ENCODE measurements at places on chromosomes 6 and 20.

DNA sequence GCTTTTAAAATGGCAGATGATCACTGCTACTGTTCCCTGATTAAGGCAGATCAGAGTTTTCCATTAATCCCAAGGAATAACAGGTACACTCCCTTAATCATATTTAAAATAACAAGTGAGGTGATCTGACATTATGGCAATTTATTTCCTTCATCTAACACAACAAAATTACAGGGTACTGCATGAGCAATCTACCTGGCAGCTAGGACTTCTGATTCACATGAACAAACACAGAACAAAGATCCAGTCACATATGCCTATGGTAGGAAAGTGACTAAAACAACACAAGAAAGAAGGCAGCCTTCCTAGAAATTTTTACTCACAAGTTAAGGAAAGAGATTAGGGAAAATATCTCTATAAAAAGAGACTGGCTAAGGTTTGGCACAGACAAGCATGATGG lies 33.2 kb downstream of the MAP7 start:
- DNase-seq, result no peak

- no peak for DNase-seq
Measured at GRCh38 chr6:128518434-128519131, 1.8 kb downstream of the PTPRK start.

DNA sequence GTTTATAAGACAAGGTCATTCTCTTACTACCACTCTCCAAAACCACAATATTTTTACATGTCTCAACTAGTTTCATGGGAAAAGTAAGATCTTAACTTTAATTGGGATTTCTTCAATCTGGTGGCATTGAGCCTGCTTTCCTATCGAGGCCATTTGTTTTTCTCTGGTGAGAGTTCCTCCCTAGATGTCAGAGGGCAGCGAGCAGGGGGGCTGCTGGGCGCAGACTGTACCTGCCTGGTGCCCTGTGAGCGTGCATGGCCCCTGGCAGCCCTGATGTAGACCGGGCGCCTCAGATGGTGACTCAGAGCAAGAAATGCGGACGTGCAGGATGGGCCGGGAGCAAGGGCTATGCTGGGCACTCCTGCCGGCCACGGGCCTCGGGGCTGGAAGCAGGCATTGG lies 27.2 kb downstream of the ERMARD start:
- no peak for DNase-seq

- no peak for DNase-seq
Measured at GRCh38 chr6:6320901-6321300, 439 bp upstream of the F13A1 start.

DNA sequence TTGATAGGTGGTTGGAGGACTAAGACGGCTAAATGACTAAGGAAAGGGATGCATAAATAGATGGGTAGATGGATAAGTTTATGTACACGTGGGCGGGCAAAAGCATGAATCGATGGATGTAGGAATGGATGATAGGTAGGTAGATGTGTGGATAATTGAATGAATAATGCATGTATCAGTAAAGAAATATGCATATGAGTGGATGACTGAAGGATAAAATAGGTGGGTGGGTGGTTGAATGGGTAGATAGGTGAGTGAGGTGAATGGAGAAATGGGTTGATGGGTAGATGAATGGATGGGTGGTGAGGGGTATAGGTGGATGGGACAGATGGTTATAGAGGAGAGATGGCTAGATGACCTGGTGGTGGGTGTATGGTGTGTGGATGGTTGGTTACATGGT lies 20.2 kb downstream of the SLC12A5 start:
- no peak for DNase-seq

GRCh38 chr6:1667012-1667804 lies 57.5 kb downstream of the FOXC1 start:
- DNase-seq, result no peak

GRCh38 chr6:157881342-157881741 lies 58.3 kb downstream of the SNX9 start:
- no peak for DNase-seq

DNA sequence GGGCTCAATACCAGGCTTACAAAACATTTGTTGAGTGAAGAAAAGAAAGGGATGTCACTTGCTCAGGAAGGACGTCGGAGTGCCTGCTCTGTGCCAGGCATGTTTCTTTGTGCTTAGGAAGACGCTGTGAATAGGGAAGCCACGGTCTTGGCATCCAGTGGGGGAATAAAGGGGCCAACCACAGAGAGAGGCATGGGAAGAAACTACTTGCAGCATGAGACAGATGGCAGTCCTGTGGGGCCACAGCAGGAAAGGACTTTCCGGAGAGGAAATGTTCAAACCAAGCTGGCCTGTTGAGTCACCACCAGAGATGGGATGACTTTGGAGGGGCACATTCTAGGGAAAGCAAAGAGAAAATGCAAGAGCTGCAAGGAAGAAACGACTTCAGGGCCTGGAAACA lies 173.2 kb downstream of the CDH26 start:
- no peak for DNase-seq

- DNase-seq, result no peak
Measured at GRCh38 chr6:156699017-156699421, 78.2 kb upstream of the ARID1B start.

- no peak for DNase-seq
Measured at GRCh38 chr20:11453430-11453829, 464.3 kb upstream of the BTBD3 start.

GRCh38 chr6:167948716-167949115 lies 48.8 kb upstream of the KIF25 start:
- DNase-seq, result no peak

- DNase-seq, result no peak
Measured at GRCh38 chr6:153167907-153168306, 36.8 kb upstream of the RGS17 start.

DNA sequence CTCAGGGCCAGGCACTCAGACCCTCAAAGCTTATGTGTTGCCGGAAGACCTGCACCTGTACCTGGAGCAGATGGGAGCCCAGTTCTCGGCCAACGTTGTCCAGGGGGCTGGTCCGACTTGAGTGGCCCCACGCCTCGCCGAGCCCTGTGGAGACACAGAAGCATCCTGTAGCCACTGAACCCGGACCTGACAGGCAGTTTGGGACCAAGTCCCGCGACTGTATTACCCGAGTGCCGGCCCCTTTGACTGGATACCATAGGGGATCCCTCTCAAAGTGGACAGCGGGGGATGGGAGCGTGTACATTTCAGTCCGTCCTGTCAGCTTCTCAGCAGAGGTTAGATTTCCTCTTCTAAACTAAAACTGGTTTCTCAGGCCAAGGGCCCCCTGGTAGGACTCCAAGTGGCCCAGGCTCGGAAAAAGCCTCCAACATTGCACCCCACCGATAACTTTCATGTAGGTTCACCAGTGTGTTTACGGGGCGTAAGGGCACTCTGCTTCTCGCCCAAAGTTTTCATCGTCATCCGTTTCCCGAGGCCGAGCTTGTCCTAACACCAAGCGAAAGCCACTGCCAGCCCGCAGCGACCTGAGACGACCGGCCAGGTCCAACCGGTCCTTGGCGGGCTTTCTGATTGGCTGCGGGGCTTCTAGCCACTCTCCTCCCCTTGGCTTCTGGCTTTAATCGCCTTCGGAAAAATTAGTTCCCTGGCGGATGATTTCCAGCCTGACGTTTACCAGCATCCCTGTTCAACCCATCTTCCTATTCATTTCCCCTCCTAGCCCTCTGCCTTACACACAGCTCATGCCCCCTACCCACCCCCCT lies 10.8 kb downstream of the SIM1 start:
- no peak for DNase-seq

DNA sequence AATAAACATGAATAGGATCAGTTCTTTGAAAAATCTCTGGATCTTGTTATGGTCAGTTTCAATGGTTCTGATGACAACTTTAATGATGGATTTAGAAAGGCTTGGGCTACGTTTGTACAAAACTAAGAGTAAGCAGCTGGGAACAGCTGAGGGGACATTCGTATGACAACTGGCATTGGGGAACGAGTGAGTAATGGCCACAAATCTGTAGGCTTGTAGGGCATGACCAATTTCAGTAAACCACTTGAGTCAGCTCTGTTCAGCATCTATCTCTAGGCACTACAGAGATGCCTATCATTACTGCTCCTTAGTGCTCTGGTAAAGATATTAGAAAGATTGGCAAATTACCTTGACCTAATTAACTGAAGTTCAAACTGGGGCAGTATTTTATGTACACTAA lies 1375.6 kb downstream of the EPHA7 start:
- no peak for DNase-seq

DNA sequence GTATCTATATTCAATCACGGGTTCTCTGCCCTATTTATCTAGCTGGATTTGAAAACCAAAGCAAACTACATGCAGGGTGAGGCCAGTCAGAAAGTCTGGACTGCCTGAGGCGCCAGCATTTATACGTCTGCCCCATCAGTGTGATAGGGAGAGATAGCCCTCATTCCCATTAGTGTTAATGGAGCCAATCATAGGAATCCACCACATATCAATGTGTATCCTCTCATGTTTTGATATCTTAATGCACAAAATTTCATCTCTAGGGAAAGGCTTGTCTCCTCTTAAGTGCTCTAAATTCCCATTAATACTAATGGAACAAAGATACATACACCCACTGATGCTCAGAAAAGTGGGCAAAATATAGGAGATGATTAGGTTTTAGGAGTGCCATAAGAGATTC lies 376.2 kb downstream of the BTBD3 start:
- no peak for DNase-seq

DNA sequence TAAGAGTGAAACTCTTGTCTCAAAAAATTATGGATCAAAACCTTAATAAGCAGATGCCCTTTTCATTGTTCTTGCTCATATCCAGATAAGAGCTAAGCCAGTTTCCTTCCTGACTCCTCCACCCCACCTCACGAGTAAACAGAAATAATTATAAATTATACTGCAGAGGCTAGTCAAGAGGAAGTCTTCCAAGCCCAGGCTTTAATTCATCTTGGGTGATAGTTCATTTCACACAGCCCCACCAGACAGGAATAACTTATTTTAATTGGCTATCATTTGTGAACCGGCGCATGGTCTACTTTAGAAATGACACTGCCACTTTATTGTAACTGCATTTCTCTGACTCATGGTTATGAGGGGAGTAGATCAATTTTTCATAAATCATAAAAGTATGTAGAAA lies 102.0 kb downstream of the BTBD3 start:
- DNase-seq, result no peak

GRCh38 chr20:415820-416322 lies 7.8 kb downstream of the RBCK1 start:
- DNase-seq, result no peak

- DNase-seq, result no peak
Measured at GRCh38 chr20:77231-77630, 10.2 kb upstream of the DEFB125 start.

GRCh38 chr20:60977901-60978300 lies 274.2 kb upstream of the CDH4 start:
- no peak for DNase-seq

- no peak for DNase-seq
Measured at GRCh38 chr6:12304487-12304886, 14.3 kb downstream of the EDN1 start.

- DNase-seq, result no peak
Measured at GRCh38 chr6:110560239-110561007, 84.0 kb upstream of the SLC22A16 start.

GRCh38 chr6:101286146-101286545 lies 107.4 kb upstream of the GRIK2 start:
- no peak for DNase-seq

DNA sequence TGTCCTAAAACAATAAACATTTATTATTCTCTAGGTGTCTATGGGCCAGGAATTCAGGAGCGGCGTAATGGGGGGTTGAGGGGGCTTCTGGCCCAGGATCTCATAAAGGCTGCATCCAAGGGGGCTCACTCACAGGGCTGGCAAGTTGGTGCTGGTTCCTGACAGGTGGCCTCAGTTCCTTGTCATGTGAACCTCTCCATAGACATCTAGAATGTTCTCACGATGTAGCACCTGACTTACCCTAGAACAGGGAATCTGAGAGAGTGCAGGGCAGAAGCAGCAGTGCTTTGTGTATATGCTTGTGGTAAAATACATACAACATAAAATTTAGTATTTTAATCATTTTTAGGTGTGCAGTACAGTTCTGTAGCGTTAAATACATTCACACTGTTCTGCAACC lies 57.1 kb downstream of the PHF20 start:
- no peak for DNase-seq

GRCh38 chr20:32189691-32190615 lies 17.6 kb downstream of the PLAGL2 start:
- DNase-seq, result peak; percentile 23

- no peak for DNase-seq
Measured at GRCh38 chr20:11891077-11891775, 26.5 kb upstream of the BTBD3 start.

- no peak for DNase-seq
Measured at GRCh38 chr6:30206799-30207618, 6.2 kb downstream of the TRIM26 start.

DNA sequence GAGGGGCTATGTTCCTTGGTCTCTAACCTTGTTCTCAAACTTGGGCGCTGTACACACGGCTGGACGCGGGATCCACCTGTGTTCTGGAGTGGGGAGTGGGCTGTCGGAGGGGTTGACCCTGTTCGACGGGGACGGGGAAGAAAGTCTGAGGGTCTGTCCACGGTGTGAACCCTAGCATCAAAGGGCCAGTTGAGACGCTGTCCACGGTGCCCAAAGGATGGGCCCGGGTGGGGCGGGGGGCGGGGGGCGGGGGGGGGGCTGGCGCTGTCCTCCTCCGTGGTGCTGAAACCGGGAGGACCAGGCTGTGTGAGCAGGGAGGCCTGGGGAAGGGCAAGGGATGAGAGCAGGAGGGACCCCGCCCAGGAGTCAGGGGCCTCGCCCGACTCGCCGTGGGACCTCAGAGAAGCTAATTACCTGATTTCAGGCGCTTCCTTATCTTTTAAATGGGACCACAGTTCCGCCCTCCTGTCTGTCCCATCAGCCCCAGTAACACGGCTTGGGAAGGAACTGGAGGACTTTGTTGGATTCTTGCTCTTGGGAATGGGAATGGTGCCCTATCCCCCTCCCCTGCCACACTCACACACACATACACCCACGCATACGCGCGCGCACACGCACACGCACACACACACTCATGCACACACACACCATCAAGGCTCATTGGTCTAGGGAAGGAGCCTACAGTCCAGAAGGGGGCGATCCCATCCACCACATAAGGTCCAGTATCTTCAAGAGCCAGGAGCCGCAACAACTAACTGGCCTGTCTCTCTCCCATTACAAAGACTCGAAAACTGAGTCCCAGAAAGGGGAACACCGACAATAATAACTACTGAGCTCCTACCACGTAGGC lies 1.0 kb upstream of the VSTM2L start:
- no peak for DNase-seq

DNA sequence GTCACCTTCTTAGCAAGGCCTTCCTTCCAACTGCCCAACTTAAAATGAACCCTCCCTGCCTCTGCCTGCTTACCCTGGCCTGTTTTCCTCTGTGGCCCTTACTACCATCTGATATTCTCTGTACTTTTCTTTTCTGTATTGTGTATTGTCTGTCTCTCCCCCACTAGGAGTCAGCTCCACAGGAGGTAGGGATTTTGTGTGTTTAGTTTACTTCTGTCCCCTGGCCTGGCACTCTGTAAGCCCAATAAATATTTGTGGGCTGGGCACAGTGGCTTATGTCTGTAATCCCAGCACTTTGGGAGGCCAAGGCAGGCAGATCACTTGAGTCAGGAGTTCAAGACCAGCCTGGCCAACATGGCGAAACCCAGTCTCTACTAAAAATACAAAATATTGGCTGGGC lies 72.8 kb downstream of the RIPOR3 start:
- no peak for DNase-seq
